ENCODE measurements at places on chromosomes 16 and 17.

- H3K27ac ChIP-seq: no peak overlapping the region
- no peak overlapping the region for H3K4me3 ChIP-seq
- H3K4me1 ChIP-seq: no peaks in the 10 kb centered on the region
Observed at GRCh38 chr17:56744721-56745120, 89.0 kb downstream of the C17orf67 start.

DNA sequence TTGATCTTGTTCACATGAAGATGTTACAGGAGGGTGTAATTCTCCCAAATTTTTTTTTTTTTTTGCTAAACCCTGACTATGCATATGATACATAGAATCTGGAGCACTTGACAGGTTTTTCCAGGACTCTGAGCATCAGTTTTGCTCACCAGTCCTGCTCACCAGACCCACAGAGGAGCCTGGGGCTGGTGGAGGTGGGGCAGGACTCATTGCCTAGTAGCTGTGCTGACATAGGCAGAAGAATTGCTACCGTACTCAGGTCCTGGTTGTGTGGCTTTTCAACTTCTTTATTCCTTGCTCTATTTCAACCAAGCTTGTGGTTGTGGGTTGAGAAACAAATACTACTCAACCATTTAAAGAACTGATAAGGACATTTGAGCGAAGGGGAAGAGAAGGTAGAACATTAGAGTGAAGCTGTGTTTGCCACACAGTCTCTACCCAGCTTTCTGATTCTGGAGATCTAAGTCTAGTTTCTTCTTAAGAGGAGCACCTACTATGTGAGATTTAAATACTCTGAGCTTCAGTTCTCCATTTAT, 212.4 kb downstream of the UTP18 start:
- no peak for DNase-seq
- H3K36me3 ChIP-seq: no peaks in the 10 kb centered on the region
- peaks cover 58% of the 10 kb centered on the region for H3K27me3 ChIP-seq
- no peak overlapping the region for H3K4me3 ChIP-seq
- H3K27ac ChIP-seq: no peak overlapping the region

DNA sequence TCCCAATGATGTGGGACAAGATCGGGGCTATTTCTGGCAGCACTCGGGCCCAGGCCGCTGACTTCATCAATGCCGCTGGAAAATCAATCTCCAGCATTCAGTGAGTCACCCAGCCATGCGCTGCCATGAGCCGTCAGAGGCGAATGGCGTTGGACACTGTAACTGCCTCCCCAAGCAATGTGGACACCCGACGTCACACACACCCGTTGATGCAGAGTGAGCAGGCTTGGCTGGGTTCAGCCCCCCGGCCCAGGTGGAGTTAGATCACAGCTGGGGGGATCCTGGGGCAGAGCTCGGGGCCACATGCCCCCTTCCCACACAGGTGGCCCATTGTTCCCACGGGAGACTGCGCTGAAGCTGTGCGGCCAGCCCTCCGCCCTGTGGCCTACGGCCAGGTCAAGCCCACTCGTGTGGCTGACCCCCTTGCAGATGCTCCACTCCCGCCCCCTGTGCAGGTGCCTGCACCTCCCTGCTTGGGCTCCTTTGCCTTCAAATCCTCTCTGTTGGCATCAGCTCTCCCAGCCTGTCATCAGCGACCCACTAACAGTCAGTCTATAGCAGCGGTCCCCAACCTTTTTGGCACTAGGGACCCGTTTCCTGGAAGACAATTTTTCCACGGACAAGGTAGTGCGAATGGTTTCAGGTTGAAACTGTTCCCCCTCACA, 89.9 kb downstream of the TBC1D16 start:
- DNase-seq: no peak
- no peaks in the 10 kb centered on the region for H3K4me1 ChIP-seq

DNA sequence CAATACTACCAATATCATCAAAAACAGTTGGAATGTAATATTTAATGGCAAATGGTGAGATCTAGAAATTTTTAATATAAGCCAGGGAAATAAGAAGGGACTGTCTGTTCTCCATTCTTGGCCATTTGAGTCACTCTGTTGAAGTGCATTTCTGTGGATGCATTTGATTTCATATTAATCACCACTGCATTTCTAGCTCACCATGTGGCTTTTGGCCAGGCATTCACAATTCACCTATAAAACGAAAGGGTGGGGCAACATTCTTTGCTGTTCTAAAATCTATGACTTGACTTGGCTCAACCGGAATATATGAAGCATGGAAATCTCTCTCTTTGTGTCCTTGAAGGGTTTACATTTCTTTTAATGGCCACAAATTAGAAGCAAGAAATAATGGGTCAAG, 483.0 kb downstream of the SLC39A11 start:
- no peaks in the 10 kb centered on the region for H3K27me3 ChIP-seq
- H3K4me3 ChIP-seq: no peak overlapping the region
- H3K27ac ChIP-seq: peak overlapping the region; percentile 72
- H3K4me1 ChIP-seq: peaks cover 43% of the 10 kb centered on the region
- DNase-seq: peak; percentile 92
- H3K36me3 ChIP-seq: no peaks in the 10 kb centered on the region

DNA sequence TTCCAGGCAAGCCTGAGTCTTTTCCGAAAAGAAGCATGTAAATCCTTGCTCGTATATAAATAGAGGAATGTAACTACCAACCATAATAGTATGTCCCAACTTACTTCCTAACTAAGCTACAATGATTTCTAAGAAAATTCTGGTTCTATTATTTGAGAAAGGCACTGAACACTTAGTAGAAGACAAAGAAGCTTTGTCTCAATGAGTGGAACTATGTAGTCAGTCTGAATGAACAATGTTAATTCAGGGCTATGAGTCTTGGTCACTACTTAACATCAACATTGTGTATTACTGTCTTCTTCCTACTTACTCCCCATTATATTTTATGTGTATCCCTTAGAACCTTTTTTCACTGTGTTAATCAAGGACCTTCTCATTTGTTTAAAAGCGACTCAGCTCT, 206.0 kb downstream of the CYB561 start:
- no peaks in the 10 kb centered on the region for H3K27me3 ChIP-seq
- DNase-seq: no peak
- no peak overlapping the region for H3K27ac ChIP-seq
- H3K4me3 ChIP-seq: no peak overlapping the region

GRCh38 chr17:9905902-9906301, 831 bp upstream of the RCVRN start:
- no peak overlapping the region for H3K27ac ChIP-seq
- H3K36me3 ChIP-seq: no peaks in the 10 kb centered on the region
- H3K4me1 ChIP-seq: peaks cover 3% of the 10 kb centered on the region
- H3K27me3 ChIP-seq: no peaks in the 10 kb centered on the region

- no peak overlapping the region for H3K4me3 ChIP-seq
- H3K27ac ChIP-seq: no peak overlapping the region
- no peaks in the 10 kb centered on the region for H3K27me3 ChIP-seq
Observed at GRCh38 chr17:19551591-19552148, 18.0 kb downstream of the SLC47A1 start.

- H3K4me3 ChIP-seq: no peak overlapping the region
- no peaks in the 10 kb centered on the region for H3K27me3 ChIP-seq
- no peaks in the 10 kb centered on the region for H3K4me1 ChIP-seq
- no peaks in the 10 kb centered on the region for H3K36me3 ChIP-seq
Observed at GRCh38 chr17:1965556-1966273, 59.4 kb downstream of the RTN4RL1 start.

DNA sequence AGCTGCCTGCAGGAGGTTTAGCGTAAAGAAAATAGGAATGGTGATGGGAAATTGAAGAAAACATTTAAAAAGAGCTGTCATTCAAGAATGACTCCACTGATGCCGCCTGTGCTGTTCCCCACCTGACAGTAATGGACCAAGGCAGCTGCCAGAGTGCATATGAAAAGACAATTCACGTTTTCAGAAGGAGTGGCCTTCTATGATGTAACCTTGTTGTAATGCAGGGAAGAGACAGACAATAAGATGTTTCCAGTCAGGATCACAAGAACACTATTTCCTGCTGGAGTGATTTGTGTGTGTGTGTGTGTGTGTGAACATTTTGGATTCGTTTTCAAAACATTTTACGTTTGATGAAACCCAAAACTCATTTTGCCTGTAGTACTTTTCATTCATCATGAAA, 203.7 kb downstream of the LGALS9B start:
- H3K27ac ChIP-seq: no peak overlapping the region
- no peak for DNase-seq
- no peak overlapping the region for H3K4me3 ChIP-seq
- H3K27me3 ChIP-seq: no peaks in the 10 kb centered on the region
- H3K4me1 ChIP-seq: no peaks in the 10 kb centered on the region
- H3K36me3 ChIP-seq: peaks cover 6% of the 10 kb centered on the region

- no peak overlapping the region for H3K27ac ChIP-seq
- no peak overlapping the region for H3K4me3 ChIP-seq
- DNase-seq: no peak
- no peaks in the 10 kb centered on the region for H3K27me3 ChIP-seq
Observed at GRCh38 chr17:17940441-17940911, 31.7 kb downstream of the TOM1L2 start.

- H3K36me3 ChIP-seq: no peaks in the 10 kb centered on the region
- H3K27ac ChIP-seq: no peak overlapping the region
- H3K4me3 ChIP-seq: no peak overlapping the region
- H3K27me3 ChIP-seq: no peaks in the 10 kb centered on the region
- H3K4me1 ChIP-seq: peaks cover 15% of the 10 kb centered on the region
Observed at GRCh38 chr16:2032285-2033056, 5.8 kb downstream of the NHERF2 start.

GRCh38 chr16:87133112-87133850, 183.9 kb downstream of the C16orf95 start:
- no peak overlapping the region for H3K4me3 ChIP-seq
- peaks cover 41% of the 10 kb centered on the region for H3K27me3 ChIP-seq
- H3K27ac ChIP-seq: no peak overlapping the region
- peaks cover 19% of the 10 kb centered on the region for H3K4me1 ChIP-seq

GRCh38 chr17:9309216-9309615, 266.4 kb downstream of the STX8 start:
- no peaks in the 10 kb centered on the region for H3K27me3 ChIP-seq
- peaks cover 9% of the 10 kb centered on the region for H3K4me1 ChIP-seq
- H3K36me3 ChIP-seq: no peaks in the 10 kb centered on the region
- no peak overlapping the region for H3K27ac ChIP-seq

- peaks cover 54% of the 10 kb centered on the region for H3K36me3 ChIP-seq
- DNase-seq: no peak
- H3K4me1 ChIP-seq: no peaks in the 10 kb centered on the region
- H3K27ac ChIP-seq: no peak overlapping the region
- no peak overlapping the region for H3K4me3 ChIP-seq
- no peaks in the 10 kb centered on the region for H3K27me3 ChIP-seq
Observed at GRCh38 chr16:70257391-70257790, 5.7 kb upstream of the EXOSC6 start.

GRCh38 chr16:24815021-24815420, 30.7 kb upstream of the SLC5A11 start:
- H3K4me1 ChIP-seq: no peaks in the 10 kb centered on the region
- DNase-seq: no peak
- H3K27me3 ChIP-seq: no peaks in the 10 kb centered on the region
- no peak overlapping the region for H3K27ac ChIP-seq

DNA sequence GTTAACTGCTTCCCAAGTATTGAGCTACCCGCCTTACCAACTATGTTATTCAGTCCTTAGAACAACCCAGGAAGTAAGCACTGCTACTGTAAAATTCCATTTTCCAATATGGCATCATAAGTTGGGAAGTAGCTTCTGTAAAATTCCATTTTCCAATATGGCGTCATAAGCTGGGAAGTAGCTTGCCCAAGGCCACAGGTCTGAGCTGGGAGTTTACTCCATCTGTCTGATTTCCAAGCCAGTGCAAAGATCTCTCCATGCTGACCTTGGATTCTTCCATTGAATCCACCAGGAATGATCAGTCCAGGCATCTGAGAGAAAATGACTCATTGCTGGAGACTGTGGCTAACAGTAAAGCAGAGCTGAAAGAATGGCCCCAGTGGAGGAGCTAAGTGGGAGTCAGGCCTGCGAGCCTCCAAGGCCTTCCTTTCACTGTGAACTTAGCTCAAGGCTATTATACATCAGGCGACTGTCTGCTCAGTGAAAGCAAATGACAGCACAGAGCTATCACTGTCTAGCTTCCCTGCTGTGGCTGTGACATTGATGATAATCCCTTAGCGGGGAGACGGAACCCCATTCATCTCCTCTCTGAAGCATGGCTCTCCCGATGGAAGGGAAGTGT, 430.4 kb downstream of the HAPSTR1 start:
- H3K27ac ChIP-seq: no peak overlapping the region
- no peak for DNase-seq
- no peaks in the 10 kb centered on the region for H3K36me3 ChIP-seq
- peaks cover 20% of the 10 kb centered on the region for H3K27me3 ChIP-seq

DNA sequence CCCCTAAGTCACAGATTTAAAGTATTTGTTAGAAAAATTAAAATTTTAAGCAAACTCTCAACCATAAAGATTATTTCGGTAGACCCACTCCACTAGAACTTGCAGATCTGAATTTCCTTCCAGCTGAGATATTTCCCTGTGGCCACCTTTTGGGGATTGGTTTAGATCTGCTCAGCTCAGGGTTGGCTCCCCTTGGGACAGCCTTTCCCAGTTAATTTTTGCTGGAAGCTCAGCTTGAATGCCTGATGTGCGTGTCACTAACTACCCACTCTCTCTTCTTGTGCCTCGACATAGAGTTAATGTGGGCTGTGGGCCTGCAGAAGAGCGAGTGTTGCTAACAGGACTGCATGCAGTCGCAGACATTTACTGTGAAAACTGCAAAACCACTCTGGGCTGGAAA, 57.6 kb downstream of the YPEL2 start:
- no peak overlapping the region for H3K27ac ChIP-seq
- H3K27me3 ChIP-seq: no peaks in the 10 kb centered on the region
- H3K4me1 ChIP-seq: no peaks in the 10 kb centered on the region
- no peak for DNase-seq

GRCh38 chr17:50866950-50867362, 802 bp upstream of the TOB1 start:
- H3K27ac ChIP-seq: peak overlapping the region; percentile 95
- peak overlapping the region; percentile 83 for H3K4me3 ChIP-seq
- no peak for DNase-seq
- H3K27me3 ChIP-seq: no peaks in the 10 kb centered on the region
- H3K36me3 ChIP-seq: peaks cover 22% of the 10 kb centered on the region

- peaks cover 26% of the 10 kb centered on the region for H3K4me1 ChIP-seq
- no peaks in the 10 kb centered on the region for H3K36me3 ChIP-seq
- no peaks in the 10 kb centered on the region for H3K27me3 ChIP-seq
Observed at GRCh38 chr16:25011891-25012514, 3.2 kb downstream of the ARHGAP17 start.

GRCh38 chr17:9959377-9959981, 54.4 kb upstream of the RCVRN start:
- no peaks in the 10 kb centered on the region for H3K4me1 ChIP-seq
- H3K4me3 ChIP-seq: no peak overlapping the region
- H3K36me3 ChIP-seq: no peaks in the 10 kb centered on the region
- peak; percentile 27 for DNase-seq

DNA sequence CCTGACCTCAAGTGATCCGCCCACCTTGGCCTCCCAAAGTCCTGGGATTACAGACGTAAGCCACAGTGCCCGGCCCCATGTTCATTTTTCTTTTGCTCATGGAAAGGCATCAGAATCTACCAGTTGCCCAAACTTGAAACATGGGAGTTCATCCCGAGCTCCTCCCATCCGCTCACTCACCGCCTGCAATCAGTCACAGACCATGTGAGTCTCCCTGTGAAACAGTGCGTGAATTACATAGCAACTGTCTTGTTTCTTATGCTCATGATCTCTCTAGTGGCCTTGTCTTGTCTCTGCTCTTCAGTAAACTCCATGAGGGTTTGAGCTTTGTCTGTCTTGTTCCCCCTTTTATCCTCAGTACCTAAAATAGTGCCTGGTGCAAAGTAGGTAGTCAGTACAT, 52.1 kb upstream of the TNRC6A start:
- peaks cover 18% of the 10 kb centered on the region for H3K4me1 ChIP-seq
- DNase-seq: no peak
- no peak overlapping the region for H3K4me3 ChIP-seq
- H3K36me3 ChIP-seq: no peaks in the 10 kb centered on the region

GRCh38 chr16:49855280-49855821, 561 bp downstream of the ZNF423 start:
- no peaks in the 10 kb centered on the region for H3K36me3 ChIP-seq
- DNase-seq: peak; percentile 69
- H3K4me3 ChIP-seq: peak overlapping the region; percentile 38
- peaks cover 59% of the 10 kb centered on the region for H3K27me3 ChIP-seq

All from PC-9 (cell line).